Activated CD4-positive, alpha-beta T cell treated with anti-CD3 and anti-CD28 coated beads for 1 hour (primary cell): ENCODE measurements at places on chromosomes 2 and 18.
A peak's percentile ranks its signal among the peaks of the same experiment; 100 is the strongest.

DNA sequence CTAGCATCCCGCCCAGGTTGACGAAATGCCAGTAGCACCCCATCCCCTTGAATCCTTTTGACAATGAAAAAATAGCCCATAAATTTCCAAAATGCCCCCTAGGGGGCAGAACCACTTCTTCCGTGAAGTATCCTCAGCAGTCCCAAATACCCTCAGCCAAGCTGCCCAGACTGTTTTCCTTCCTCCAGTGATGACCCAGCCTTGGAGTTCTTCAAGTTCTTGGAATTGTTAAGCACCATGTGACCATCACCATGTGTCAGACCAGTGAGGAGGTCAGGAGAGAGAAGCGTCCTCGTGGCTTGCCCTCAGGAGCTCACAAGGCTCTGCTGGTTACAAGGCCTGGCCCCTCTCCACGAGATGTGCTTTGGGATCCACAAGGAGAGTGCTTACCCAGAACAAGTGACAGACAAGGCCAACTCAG, 1.4 kb upstream of the SLC23A3 start:
- no peak for DNase-seq

- no peak for DNase-seq
Measured at GRCh38 chr2:86372641-86373502, 35.4 kb upstream of the REEP1 start.

GRCh38 chr2:223481486-223481885, 120.7 kb downstream of the SCG2 start:
- no peak for DNase-seq

DNA sequence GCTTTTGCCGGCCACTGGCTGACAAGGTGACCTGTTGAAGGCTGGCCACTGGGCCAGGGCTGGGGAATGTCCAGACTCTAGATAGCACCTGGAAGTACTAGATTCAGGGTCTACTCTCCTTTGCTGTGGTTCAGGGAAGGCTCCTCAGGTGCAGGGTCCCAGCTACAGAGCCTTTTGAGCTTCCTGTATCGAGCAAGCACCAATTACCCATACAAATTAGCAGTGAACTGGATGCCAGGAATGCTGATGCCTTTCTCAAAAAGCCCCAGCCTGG, 213.4 kb downstream of the CYP26B1 start:
- no peak for DNase-seq

GRCh38 chr2:234814374-234814773, 137.4 kb upstream of the SH3BP4 start:
- no peak for DNase-seq

DNA sequence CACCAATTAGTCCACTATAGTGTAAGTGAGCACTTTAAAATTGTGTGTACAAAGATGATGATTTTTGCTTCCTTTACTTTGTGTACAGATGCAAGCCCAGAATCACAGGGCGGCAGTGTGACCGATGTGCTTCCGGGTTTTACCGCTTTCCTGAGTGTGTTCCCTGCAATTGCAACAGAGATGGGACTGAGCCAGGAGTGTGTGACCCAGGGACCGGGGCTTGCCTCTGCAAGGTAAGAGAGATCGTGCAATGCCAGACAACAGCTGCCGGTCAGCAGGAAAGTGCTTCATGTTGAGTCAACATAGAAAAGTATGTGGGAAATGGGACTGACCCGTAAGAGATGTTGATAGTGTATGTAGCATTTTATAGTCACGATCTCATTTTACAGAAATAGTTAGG, 156.8 kb upstream of the TTC39C start:
- no peak for DNase-seq

- no peak for DNase-seq
Measured at GRCh38 chr2:226143091-226143490, 656.5 kb downstream of the IRS1 start.

DNA sequence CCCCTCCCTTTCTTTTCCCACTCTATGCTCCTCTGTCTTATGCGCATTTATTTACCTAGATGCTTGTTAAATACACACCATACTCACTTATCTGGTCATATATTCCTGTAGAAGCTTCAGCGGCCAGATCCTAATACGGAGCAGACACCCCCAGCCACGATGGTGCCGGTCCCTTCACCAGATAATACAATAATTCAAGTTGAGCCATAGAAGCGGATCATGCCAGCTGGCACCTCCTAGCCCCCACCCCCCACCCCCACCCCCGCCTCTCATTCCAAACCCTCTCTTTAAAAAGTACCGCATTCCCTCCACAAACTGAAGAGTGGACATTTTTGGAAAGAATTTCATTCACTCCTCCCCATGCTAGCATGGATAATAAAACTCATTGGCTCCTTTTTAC, 95.2 kb downstream of the BIN1 start:
- no peak for DNase-seq

GRCh38 chr18:80167931-80168330, 58.9 kb downstream of the ADNP2 start:
- no peak for DNase-seq

DNA sequence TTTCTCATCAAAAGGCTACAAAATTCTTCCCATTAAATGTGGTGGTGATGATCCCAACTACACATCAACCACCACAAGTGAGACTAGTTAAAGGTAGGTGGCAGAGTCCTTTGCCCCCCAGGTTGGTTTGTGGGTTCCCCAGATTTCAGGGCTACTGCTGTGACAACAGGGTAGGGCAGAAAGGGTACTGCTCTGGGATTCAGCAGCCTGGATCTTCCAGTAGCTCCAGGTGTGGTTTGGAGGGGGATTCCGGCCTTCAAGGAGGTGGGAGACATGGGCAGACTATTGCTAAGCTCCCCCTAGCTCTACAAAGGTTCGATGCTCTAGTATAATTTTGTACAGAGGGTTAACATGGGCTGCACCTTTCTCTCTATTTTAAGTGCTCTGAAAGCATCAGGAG, 74.9 kb upstream of the FZD5 start:
- no peak for DNase-seq

- DNase-seq = no peak
Measured at GRCh38 chr2:46188041-46188716, 109.0 kb upstream of the EPAS1 start.

DNA sequence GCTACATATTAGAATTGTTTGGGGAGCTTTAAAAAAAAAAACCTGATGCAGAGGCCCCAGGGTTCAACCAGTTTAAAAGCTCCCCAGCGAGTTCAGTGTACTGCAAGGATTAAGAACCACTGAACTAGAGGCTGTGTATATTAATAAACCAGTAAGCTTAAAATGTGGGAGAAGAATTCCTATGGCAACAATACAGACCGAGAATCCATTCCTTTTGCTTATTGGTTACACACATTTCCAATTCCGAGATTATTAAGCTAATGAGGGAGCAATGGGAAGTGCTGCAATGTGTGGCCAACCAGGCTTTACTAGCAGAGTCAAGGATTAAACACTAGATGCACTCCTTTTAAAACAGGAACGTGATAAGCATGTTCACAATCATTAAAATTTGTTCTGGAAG, 204.4 kb downstream of the TDRD15 start:
- no peak for DNase-seq

DNA sequence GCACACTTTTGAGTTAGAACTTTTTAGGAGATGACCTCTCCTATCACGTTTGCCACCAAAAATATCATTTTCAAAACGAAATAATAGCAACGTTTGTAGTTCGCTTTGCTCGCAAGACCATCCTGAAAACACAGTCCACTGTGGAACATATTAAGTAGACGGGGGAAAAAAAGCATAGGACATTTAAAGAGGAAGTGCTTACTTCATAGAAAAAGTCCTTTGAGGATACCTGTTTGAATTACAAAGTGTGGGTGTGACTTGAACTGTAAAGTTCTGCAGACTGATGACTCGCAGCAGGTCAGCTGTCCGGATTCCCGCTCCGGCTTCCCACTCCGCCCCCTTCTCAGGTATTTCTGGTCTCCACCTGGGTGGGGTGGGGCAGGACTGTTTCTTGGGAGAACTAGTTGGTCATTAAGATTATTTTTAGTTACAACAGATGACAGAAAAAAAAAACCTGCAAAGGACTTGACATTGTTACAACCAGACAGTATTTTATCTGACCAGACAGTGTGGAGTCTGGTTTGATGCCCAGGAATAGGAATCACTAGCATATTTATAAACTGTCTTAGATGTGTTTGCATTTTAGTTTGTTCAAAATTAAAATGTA, 13.3 kb downstream of the CNOT11 start:
- DNase-seq = no peak

- DNase-seq = no peak
Measured at GRCh38 chr2:19801367-19802080, 100.3 kb downstream of the TTC32 start.

- DNase-seq = no peak
Measured at GRCh38 chr2:223740679-223741078, 96.7 kb downstream of the AP1S3 start.

- DNase-seq = no peak
Measured at GRCh38 chr2:208982831-208983230, 441.0 kb upstream of the MAP2 start.

DNA sequence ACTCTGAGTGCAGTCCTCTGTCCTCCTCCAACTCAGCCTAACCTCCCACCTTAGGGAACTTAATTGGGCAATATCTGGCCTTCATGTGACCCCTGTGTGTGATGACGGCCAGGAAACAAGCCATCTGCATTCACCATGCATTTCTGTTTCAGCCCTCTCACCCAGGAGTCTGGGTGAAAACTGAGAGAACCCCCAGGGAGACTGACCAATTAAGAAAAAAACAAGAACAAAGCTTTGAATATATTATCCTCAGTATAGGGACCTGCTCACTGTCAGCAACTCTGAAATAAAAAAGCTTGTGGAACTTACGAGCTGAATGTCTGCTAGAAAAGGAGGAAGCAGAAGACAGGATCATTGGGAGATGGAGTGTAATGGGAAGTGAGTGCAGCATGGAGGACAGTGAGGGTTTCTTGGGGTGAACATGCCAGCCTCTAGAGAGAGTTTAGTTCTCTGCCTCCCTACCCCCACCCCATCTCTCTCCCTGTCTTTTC, 9.5 kb downstream of the MAPRE2 start:
- DNase-seq = no peak

- DNase-seq = peak; percentile 22
Measured at GRCh38 chr2:134181219-134181618, 72.7 kb upstream of the MGAT5 start.

DNA sequence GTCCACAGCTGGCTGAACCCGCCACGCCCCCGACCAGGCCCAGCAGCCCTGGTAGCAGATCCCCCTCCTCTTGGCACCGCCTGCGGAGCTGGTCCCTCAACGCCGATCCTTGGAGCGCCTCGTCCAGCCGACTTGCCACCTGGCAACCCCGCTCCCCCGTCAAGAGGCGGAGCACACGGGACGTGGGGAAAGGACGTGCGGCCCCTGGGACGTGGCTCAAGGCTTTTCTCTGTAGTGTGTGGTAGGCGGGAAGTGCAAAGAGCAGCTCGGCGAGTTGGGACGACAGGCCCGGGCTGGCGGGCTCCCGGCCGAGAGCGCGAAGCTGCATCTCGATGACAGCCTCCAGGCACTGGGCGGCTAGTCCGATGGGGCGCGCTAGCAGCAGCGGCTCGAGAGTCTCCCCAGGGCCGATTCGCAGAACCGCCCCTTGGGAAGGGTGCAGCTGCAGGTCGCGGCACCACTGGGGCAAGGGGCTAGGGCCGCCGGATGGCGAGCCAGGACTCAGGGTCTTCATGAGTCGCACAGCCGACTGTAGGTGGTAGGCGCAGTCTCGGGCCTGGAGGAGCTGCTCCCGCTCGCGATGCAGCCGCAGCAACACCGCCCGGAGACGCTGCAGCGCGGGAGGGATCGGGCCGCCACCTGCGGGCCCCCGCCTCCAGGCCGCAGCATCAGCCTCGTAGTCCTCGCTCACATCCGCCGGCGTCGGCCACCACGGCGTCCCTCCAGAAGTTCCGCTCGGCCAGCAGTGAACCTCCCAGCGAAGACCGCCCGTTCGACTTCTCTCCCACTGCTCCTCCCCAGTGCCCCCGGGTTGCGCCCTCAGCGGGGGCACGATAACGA, 617 bp downstream of the CCDC142 start:
- no peak for DNase-seq

- peak; percentile 28 for DNase-seq
Measured at GRCh38 chr2:179264368-179265081, at the start of gene SESTD1. SESTD1 (minus strand) TSS chr2:179264832; CDS start chr2:179191841, 72,991 bp downstream.

GRCh38 chr2:241965931-241966412, 96.4 kb downstream of the RTP5 start:
- DNase-seq = peak; percentile 60

GRCh38 chr2:197090742-197091367, 164.3 kb upstream of the PGAP1 start:
- no peak for DNase-seq

GRCh38 chr2:237154884-237155851, 69.5 kb downstream of the COPS8 start:
- DNase-seq = no peak

DNA sequence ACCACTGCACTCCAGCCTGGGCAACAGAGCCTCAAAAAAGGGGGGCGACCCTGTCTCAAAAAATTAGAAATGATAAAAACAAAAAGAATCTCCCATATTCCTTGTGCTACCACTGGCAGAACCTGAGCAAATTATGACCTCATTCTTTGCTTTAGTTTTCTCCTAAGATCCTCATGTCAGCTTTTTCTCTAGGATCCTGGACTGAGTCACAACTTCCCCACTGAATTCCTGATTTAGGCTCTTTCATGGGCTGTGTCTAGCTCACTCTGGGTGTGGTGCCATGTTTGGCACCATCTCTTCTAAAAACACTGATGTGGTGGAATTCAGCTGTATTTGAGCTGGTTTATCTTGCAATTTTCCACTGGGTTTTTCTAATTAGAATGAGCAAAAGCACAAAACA, 37.1 kb downstream of the EXOC6B start:
- DNase-seq = no peak

DNA sequence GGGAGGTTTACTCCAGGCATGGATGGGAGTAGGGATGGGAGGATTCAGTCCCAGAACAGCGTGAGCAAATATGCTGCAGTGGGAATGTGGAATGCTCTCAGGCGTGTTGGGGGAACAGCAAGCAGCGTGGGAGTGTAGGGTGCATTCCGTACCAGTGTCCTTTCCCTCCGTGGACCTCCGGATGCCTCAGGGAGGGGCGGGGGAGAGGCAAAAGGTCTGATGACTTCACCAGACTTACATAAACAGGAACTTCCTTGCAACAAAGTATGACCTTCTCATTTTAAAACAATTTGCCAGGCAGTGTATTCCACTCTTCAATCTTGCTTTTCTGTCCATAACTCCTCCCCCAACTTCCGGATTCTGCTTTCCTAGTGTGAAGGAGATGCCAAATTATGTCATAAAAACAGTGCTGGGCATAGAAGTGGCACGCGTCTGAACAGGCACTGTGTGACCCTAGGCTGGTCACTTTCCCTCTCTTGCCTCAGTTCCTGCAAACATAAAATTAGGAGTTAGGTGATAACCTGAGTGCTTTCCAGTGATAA, 36.9 kb downstream of the RPL37A start:
- no peak for DNase-seq

DNA sequence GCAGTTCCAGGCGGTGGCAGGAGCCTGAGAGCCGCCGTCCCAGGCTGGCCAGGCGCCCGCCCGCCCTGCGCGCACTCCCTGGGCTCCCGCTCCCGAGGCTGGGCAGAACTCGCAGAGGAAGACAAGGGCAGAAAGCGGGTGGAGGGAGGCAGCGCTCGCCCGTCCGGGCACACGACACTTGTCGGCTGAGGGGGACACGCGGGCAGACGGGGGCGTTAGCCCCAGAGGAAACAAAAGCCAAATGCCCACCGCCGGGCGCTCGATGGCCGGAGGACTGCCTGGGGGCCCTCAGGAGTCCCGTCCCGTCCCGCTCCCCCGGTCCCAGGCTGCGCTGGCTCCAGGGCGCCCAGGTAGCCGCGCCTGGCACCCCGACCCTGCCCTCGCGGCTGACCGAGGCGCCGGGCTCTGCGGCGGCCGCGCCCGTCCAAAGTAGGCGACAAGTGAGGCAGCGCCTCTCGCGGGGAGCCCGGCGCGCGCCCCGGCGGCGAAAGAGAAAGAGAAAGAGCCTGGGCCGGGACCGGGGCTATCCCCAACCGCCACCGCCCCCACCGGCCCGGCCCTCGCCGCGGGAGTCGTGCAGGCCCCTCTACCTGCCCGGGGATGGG, 491 bp downstream of the L3MBTL4 start:
- DNase-seq = no peak
